ENCODE measurements at places on chromosomes 16 and 17.
A peak's percentile ranks its signal among the peaks of the same experiment; 100 is the strongest.

- DNase-seq, result no peak
Observed at GRCh38 chr16:68999114-68999513, 106.3 kb upstream of the HAS3 start.

- peak; percentile 59 for DNase-seq
Observed at GRCh38 chr17:58338454-58338840, 9.9 kb upstream of the TSPOAP1 start.

GRCh38 chr16:68090533-68090932 is 5.4 kb downstream of the NFATC3 start:
- DNase-seq, result no peak

DNA sequence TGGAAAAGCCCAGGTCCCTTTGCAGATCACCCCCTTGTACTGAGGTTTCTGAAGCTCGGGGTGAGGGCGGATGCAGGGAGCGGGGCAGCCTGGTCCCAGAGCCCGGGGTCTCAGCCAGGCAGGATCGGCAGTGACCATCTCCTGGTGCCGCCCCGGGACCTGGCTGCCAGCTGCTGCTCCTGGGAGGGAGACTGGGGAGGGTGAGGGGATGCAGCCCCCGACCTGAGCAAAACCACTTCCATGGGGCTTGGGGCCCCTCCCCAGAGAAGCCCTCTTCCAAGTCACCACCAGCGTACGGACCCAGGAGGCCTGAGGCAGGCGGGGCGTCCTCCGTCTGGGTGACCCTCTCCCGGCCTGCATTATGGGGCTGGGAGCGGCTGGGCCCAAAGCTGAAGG is 14.8 kb downstream of the CD7 start:
- peak; percentile 22 for DNase-seq

- DNase-seq, result no peak
Observed at GRCh38 chr17:68790931-68791330, 164.3 kb downstream of the ABCA8 start.

DNA sequence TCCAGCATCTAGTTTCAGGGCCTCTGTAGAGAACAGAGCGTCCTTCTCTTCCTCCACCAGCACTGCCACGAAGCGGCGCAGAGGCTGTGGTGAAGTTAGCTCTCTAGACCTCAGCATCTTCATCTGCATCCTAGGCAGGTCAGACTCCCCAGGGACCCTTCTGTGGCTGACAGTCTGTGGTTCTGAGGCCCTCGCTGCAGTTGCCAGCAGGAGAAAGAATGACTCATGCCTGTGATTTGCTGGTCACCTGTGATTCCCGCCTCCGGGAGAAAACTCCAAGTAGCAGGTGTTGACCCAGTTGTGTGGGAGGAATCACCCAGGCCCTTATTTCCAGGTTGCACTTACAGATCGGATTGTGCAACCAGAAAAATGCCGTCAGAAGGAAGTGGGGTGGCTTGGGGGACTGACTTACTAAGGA is 117.3 kb upstream of the CACNG5 start:
- DNase-seq, result no peak

- no peak for DNase-seq
Observed at GRCh38 chr17:1038459-1039122, 41.7 kb downstream of the TIMM22 start.

DNA sequence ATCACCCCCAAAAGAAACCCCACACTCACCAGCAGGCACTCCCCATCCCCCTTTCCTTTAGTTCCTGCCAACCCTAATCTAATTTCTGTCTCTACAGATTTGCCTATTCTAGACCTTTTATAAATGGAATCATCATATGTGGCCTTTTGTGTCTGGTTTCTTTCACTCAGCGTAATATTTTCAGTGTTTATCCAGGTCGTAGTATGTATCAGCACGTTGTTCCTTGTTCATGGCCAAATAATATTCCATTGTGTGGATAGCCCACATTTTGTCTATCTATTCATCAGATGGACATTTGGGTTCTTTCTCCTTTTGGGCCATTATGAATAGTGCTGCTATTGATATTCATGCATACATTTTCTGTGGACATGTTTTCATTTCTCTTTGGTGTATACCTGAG is 73.6 kb downstream of the OR1D5 start:
- DNase-seq, result no peak

All from stimulated activated CD4-positive, alpha-beta T cell treated with anti-CD3 and anti-CD28 coated beads, Interleukin-1b, Interleukin-23, amount 100 ng/mL, for 48 hours (primary cell).